ENCODE measurements at places on chromosomes 4 and X.

DNA sequence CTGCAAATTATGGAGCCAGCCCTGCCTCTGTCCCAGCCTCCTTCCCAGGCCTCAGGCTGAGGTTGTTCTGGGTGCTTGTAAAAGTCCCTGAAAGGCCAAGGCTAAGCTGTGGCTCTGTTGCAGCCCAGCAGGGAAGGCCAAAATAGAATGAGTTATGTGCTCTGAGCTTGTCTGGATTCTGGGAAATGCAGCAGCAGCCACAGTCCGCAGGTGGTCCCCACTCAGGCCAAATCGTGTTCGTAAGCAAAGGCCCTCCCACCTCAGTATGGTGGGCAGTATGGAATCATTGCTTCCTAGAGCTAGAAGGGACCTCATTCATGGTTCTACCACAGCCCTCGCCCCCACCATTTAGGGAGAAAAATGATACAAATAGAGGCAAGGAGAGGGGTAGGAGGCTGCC lies 4.7 kb upstream of the TCEAL1 start:
- no peak for DNase-seq

GRCh38 chr4:105715692-105716278 lies 7.2 kb downstream of the GSTCD start:
- DNase-seq, result no peak

DNA sequence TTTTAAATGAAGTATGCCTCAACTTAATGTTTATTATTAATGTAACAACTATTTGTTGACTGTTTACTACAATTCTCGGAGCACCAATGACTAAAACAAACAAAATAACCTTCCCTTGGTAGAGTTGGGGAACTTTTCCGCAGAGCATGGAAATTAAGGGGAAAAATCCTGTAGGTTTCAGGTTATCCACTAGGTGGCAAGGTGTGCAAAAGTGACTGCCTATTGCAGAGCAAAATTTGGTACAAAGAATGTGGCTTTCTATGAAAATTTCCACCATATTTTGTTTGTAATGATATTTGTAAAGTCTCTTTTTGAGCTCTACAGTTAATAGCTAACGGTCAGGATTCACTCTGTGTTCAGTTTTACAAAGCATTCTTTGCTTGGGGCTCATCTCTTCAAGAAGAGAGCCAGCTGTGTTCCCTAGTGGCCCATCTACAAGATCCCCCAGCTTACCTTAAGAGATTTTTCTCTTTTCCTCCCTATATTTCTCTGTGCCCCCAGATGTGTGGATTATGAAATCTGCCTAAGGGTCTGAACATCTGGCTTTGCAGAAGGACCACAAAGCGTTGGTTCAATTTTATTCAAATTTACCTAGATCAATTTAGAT lies 61.1 kb downstream of the FBXO8 start:
- DNase-seq, result no peak

DNA sequence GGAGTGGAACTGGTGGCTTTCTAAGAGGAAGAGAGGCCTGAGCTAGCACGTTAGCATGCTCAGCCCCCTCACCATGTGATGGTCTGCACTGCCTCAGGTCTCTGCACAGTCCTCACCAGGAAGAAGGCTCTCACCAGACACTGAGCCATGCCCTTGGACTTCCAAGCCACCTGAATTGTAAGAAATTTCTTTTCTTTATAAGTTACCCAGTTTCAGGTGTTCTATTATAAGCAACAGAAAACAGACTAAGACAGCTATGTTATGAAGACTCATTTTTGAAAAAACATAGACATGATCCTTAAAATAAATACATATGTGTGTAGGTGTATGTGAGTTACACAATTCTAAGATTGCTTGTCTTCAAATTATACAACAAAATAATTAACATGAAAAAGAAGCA lies 74.7 kb downstream of the CEP44 start:
- DNase-seq, result no peak

- no peak for DNase-seq
Measured at GRCh38 chr4:170229006-170229405, 139.2 kb upstream of the AADAT start.

- DNase-seq, result no peak
Measured at GRCh38 chrX:119290476-119290875, 54.4 kb downstream of the PGRMC1 start.

- no peak for DNase-seq
Measured at GRCh38 chr4:76420762-76421581, at the start of gene CCDC158. TSS of gene CCDC158 (minus strand) at chr4:76421141. CDS start at chr4:76403207, 17,934 bp downstream.
